Cerebellar cortex (tissue), 1 donor: ENCODE measurements at places on chromosomes 11 and 22.

DNA sequence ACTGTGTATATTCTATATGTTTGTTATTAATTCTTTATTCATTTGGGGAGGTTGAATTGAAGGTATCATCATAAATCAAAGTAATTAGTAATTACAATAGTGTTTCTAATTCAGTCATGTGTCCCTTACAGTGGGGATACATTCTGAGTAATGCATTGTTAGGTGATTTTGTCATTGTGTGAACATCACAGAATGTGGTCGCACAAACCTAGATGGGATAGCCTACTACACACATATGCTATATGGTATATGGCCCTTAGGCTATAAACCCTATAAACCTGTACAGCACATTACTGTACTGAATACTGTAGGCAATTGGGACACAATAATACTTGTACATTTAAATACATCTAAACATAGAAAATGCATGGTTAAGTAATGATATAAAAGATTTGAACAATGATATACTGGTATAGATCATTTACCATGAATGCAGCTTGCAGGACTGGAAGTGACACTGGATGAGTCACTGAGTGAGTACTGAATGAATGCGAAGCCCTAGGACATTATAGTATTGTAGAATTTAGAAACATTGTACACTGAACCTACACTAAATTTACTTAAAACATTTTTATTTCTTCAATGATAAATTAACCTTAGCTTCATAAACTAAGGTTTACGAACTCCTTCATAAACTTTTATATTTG lies 936.2 kb upstream of the CHORDC1 start:
- DNase-seq = no peak

GRCh38 chr11:134063124-134063495 lies 5.8 kb upstream of the JAM3 start:
- DNase-seq = no peak

- no peak for DNase-seq
Observed at GRCh38 chr11:12291766-12292165, 85.6 kb upstream of the PARVA start.

GRCh38 chr22:20619045-20619892 lies 111.9 kb downstream of the MED15 start:
- no peak for DNase-seq
